Hematopoietic multipotent progenitor cell treated with erythropoietin and hydrocortisone succinate and interleukin-3 and kit ligand, for 8 days (in vitro differentiated cells): ENCODE measurements at places on chromosomes 3 and 15.

- DNase-seq: peak; percentile 65
Measured at GRCh38 chr3:135895106-135895733, 70.3 kb upstream of the PPP2R3A start.

DNA sequence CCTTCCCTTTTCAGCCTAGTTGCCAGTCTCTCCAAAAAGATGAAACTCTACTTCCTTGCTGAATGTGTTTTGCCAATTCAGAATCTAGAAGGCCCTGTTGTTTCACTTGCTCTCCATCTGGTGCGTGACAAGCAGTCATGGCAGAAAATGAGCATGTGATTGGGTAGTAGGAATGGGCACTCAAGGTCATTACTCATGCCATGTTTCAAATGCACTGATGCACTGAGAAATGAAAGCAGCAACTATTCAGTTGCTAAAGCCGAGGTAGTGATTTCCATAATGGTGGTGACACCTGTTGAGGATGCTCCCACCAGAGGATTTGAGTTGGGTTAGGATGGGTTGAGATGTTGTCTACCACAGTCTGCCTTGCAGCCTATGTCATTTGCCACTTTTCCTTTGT is 12.7 kb downstream of the ZBTB38 start:
- DNase-seq: no peak

- DNase-seq: peak; percentile 18
Measured at GRCh38 chr3:153443961-153444360, 281.9 kb downstream of the RAP2B start.

GRCh38 chr3:13206799-13207577 is 133.8 kb upstream of the IQSEC1 start:
- DNase-seq: no peak

GRCh38 chr15:98518823-98519561 is 129.3 kb upstream of the IGF1R start:
- DNase-seq: peak; percentile 76
